ENCODE measurements at places on chromosomes 5 and 9. TPM values are rescaled to one million over a fixed set of nuclear protein-coding genes. Genes with fewer than 3 reads are reported as not detected.
A peak's percentile ranks its signal among the peaks of the same experiment; 100 is the strongest.

The OTP gene
- total RNA-seq = not detected

DNA sequence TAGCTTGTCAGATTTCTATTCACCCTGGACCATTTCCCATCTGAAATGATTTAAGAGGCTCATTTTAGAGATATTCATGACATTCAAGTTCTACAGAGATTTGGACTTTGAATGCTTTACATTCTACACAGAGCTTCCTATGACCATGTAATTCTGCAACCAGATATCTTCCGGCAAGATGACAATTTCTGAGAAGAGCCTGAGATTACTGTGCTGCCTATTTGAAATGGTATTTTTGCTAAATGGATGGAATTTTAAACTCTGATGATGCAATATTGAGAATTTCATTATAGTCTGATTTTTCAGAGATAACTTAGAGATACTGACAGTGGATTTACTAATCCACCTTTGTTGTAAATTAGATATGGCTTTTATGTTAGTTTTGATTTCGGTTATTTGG is 16.0 kb upstream of the ACOT12 start:
- DNase-seq = no peak

The FBXL7 gene
- total RNA-seq = 32.2 TPM

The GARIN3 gene
- not detected for total RNA-seq

GRCh38 chr9:14372437-14373335 is 58.7 kb upstream of the NFIB start:
- DNase-seq = peak; percentile 98

DNA sequence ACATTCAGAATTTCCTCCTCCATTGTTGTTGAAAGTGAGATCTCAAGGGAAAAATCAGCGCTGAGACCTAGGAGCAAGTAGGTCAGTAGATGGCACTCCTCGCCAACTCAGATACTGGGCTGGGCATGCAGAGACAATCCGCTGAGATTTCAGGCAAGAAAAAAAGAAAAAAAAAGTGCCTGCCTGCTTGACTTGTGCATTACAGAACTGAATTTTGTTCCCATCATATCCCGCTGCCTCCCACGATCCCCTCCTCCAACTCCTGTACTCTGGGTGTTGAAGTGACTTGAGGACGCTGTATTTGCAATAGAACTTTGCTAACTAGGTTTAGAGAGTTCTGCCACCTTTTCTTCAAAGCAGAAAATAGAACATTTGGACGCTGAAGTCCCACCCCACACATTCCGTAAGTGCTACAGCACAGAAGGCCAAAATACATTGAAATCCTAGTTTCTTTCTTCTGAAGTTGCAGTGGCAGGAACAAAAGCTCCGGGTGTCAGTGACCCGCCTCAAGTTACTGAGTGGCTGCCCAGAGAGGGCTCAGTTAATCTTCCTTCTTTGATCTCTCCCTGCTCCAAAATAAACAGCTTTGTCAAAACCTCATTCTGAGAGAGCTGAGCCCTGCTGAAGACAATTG is 265.8 kb downstream of the MLLT3 start:
- peak; percentile 96 for DNase-seq

The SUSD3 gene
- total RNA-seq = not detected

DNA sequence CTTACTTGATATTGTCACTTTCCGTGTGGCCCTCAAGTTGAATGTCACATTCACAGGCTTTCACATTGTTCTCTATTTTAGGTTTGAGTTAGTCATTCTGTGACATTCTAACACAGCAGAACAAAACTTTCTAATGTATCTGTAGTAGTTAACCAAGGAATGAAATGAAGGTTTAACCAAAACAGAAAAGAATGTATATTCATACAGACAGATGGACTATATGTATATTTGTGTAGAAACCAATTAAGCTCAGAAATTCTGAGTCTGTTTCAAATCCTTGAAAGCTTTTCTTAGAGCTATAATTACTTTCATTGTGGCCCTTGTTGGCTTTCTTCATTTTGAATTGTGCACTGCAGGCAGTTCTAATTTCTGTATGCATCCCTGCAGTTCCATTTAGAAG is 654.7 kb downstream of the LRRC70 start:
- no peak for DNase-seq

- DNase-seq = no peak
Measured at GRCh38 chr9:132241840-132242620, 80.2 kb downstream of the NTNG2 start.

The FYB1 gene
- total RNA-seq = 0.44 TPM

GRCh38 chr5:139495638-139496435 is 13.3 kb upstream of the STING1 start:
- peak; percentile 83 for DNase-seq

The COL15A1 gene
- not detected for total RNA-seq

DNA sequence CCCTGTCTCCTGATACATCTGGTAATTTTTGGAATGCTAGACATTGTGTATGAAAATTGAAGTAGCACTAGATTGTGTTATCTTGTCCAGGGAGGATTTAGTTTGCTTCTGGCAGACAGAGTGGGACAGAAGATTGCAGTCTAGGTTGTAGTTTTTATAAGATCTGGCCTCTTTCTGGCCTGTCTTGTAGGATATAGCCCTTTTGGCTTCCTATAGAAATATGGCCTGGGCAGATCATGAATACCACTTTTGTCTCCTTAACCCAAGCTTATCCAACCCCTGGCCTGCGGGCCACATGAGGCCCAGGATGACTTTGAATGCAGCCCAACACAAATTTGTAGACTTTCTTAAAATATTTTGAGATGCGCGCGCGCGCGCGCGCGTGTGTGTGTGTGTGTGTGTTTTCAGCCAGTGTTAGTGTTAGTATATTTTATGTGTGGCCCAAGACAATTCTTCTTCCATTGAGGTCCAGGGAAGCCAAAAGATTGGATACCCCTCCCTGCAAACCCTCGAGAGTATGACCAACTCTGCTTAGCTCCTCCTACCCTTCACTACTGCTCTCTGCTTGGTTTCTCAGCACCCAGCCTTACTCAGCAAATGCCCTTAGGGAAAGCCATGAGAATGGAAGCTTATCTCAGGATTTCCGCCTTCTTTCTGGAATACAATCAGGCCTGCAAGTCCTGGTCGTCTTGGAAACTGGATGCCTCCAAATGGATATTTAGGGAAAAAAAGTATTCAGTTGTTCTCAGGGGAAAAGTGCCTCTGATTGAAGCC is 26.5 kb downstream of the ANKRD33B start:
- DNase-seq = peak; percentile 97

The HMMR gene
- 31.0 TPM for total RNA-seq

The KIF4B gene
- total RNA-seq = 0.44 TPM

The TXN gene
- 280 TPM for total RNA-seq

The NPR3 gene
- 0.37 TPM for total RNA-seq

The TMEM174 gene
- total RNA-seq = not detected

GRCh38 chr5:61575103-61575502 is 243.0 kb downstream of the ZSWIM6 start:
- peak; percentile 24 for DNase-seq

GRCh38 chr9:91873637-91874051 is 76.4 kb downstream of the ROR2 start:
- no peak for DNase-seq

- no peak for DNase-seq
Measured at GRCh38 chr5:133884569-133885311, 83.7 kb downstream of the C5orf15 start.

The SPINK5 gene
- total RNA-seq = 0.91 TPM

GRCh38 chr9:13478160-13478559 is 198.7 kb upstream of the MPDZ start:
- no peak for DNase-seq

DNA sequence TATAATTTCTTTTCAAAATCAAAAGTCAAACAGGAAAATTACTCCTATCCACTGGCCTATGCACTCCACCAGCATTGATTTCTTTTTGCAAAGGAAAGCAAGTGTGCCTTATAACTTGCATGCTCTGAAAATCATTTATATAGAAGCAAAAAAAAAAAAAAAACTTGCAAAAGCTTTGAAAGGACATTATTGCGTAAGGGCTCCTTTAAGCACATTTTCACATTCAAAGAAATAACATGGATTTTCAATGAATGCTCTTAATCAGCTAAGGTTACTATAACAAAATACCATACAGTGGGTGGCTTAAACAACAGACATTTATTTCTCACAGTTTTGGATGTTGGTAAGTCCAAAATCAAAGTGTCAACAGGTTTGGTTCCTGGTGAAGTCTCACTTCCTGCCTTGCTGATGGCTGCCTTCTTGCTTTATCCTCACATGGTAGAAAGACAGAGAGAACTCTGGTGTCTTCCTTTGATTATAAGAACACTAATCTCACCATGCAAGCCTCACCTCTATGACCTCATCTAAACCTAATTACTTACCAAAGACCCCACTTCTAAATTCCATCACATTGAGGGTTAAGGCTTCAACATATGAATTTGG is 755.2 kb upstream of the CDH10 start:
- DNase-seq = no peak

Measured in endothelial cell of umbilical vein (primary cell).